ENCODE measurements at places on chromosomes 5 and 9.

GRCh38 chr5:164361986-164362385 is 856.6 kb downstream of the MAT2B start:
- DNase-seq: no peak

GRCh38 chr5:149257131-149257530 is 14.5 kb upstream of the AFAP1L1 start:
- no peak for DNase-seq

DNA sequence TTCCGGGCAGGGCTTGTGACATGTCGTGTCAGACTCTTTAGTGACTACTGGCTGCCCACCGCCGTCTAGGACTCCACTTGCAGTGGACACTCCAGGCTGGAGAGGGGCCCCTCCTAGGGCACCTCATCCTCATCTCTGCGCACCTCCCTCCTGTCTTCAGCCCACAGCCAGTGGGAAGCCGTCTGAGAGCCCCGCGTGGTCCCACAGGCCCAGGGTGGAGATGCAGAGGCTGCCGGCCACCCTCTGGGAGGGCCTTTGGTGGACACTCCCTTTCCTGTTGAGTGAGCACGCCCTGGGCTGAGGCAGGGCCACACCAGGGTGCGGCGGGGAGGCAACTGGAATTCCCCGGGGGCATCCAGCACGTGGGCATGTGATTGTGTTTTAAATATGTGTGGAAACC is 80.5 kb downstream of the IRX2 start:
- no peak for DNase-seq

DNA sequence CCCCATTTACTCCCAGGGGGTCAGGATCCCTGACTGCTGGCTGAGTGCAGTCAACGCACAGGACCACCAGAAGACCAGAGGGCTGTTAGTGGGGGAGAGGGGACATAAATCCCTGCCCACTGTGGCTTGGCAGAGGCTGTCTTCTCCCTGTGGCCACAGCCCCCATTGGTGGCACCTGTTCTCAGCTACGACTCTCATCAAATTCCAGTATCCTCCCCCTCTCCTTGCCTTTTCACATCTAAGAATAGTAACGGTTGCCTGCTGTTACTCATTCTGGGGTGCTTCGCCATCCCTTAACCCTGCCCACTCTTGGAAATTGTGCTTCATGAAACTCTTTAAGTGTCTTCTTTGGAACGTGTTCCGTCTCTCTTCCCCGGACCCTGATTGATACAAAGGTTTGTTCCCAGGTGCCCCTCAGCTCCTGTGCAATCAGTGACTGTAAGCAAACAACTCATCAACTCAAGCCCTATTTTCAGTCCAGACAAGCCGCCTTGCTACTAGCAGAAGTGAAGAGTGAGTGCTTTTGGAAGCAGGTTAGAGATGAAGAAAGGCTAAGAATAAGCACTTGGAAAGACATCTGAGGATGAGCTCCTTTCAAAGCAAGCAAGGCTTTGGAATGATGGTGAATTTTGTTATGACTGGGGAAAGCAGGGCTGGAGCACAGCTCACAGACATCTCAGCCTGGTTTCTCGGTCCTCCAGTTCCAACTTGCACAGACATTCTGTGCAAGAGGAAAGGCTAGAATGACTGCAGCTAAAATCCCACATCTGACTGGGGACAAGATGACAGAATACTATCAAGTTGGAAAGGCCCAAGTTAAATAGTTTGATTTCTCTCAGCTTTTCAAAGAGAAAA is 22.9 kb upstream of the DENND1A start:
- no peak for DNase-seq

DNA sequence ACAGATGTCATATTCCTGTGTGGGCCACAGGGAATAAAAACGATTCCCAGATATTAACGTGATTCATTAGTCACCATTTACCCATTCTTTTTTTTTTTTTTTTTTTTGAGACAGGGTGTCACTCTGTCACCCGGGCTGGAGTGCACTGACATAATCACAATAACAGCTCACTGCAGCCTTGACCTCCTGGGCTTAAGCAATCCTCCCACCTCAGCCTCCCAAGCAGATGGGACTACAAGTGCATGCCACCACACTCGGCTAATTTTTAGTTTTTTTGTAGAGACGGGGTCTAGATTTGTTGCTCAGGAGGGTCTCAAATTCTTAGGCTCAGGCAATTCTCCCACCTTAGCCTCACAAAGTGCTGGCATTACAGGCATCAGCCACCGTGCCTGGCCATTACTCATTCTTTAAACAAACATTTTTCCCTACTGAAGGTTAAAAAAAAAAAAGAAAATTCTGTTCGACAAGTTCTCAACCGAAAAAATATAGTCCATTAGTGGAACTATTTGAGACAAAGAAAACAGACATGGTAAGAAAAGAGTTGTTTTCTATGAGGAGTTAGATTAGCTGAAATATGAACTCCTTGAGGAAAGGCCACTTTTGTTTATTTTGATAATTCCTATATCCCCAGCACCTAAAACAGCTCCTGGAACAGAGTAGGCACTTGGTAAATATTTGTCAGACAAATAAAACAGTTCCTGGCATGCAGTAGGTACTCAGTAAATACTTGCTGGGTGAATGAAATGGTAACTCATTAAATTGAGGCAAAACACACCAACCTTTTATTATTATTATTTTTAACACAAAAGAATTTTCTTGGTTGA is 32.1 kb upstream of the PDCL start:
- DNase-seq: no peak

- no peak for DNase-seq
Measured at GRCh38 chr5:117333011-117333410, 758.4 kb upstream of the SEMA6A start.

DNA sequence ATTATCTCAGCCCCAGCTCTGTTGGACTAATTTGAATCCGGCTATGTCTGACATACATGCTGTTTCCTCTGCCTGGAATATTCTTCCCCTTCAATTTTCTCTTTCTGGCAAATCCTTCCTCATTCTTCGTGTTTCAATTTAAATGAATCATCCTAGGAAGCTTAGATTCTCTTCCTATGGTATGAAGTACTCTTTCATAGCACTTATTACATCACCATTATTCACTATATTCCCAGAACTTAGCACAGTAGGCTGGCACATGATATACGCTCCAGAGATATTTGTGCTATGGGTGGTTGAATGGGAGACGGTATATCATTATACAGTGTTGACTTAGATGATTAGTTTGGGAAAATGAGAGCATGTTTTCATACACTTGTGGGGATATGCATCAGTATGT is 91.0 kb upstream of the JAK2 start:
- DNase-seq: no peak

- no peak for DNase-seq
Measured at GRCh38 chr5:86565197-86565789, 52.4 kb upstream of the COX7C start.

- no peak for DNase-seq
Measured at GRCh38 chr9:26814799-26815198, 77.8 kb downstream of the CAAP1 start.

DNA sequence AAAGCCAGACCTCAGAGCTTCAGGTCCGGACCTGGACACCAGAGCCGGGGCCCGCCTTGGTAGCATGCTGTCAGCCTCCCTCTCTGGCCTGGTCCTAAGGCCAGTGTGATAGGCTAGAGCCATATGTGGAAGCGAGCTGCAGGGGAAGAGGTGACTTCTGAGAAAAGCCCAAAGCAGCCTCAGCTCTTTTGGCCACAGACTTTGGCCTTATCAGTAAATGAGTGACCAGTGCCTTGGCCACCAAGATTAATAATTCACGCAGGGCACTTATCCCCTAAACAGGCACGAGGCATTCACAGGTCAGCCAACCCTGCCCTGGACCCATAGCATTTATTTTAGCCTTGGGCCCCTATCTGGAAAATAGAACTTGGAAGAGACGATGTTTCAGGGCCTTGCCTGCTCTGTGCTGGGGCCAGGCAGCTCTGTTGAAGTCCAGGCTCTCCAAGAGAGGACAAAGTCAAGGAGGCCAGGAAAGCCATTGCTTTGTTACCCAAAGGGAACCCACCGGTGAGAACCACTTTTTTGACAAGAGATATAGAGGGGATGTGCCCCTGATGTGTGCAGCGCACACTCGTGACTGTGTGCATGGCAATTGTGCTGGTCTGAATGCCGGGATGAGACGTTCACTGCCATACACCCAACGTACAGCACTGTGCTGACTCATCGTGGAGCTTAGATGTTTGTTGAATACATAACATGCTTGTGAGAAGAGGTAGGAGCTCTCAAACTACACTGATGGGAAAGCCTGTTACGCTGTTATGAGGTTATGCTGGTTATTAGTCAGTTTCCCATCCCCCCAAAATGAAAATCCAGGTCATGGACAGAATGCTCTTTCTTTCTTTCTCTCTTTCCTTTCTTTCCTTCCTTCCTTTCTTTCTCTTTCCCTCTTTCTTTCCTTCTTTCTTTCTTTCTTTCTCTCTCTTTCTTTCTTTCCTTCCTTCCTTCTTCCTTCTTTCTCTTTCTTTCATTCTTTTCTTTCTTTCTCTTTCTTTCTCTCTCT is 5.0 kb upstream of the SLC34A1 start:
- DNase-seq: no peak

GRCh38 chr9:88596376-88596775 is 61.4 kb downstream of the NXNL2 start:
- no peak for DNase-seq

- DNase-seq: no peak
Measured at GRCh38 chr5:66356011-66356565, 212.0 kb downstream of the SREK1 start.

DNA sequence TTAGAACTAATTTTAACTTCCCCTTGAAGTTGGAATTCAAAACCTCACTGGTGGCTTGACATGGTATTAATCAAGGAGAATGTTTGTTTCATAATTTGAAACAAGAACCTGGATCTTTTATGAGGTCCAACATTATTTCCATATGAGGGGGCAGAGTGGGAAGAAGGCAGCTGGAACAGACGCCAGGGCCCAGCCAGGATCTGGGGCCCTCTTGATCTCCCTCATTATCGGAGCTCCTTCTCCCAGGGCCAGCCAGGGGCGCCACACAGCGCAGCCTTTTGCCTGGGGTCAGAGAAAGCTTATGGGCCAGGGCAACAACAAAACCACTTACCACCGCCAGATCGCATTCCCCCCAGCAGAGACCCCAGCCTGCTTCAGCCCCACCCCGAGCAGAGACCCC is 27.1 kb upstream of the NKD2 start:
- no peak for DNase-seq

GRCh38 chr9:107931071-107931715 is 441.6 kb upstream of the KLF4 start:
- no peak for DNase-seq
